Thoracic aorta (tissue), 2 donors: ENCODE measurements at places on chromosomes 6 and 20.

- no peak for DNase-seq
Measured at GRCh38 chr20:58194175-58194791, 34.2 kb downstream of the ANKRD60 start.

DNA sequence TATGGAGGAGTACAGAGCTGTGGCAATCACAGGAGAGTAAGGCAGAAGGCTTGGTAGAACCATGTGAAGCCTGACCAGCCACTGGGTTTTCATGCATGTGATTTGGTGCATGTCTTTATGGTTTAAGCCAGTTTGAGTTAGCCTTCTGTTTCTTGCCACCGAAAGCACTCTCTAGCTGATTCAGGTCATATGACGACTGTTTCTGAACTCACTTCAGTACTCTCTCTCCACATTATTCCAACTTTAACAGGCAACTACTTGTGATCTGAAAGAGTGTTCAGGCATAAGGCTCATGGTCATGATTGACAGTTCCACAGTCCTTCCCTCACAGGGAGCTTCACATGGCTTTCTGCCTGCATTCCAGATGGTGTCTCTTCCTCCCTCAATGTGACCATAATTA is 63.3 kb upstream of the TAB2 start:
- DNase-seq, result no peak

DNA sequence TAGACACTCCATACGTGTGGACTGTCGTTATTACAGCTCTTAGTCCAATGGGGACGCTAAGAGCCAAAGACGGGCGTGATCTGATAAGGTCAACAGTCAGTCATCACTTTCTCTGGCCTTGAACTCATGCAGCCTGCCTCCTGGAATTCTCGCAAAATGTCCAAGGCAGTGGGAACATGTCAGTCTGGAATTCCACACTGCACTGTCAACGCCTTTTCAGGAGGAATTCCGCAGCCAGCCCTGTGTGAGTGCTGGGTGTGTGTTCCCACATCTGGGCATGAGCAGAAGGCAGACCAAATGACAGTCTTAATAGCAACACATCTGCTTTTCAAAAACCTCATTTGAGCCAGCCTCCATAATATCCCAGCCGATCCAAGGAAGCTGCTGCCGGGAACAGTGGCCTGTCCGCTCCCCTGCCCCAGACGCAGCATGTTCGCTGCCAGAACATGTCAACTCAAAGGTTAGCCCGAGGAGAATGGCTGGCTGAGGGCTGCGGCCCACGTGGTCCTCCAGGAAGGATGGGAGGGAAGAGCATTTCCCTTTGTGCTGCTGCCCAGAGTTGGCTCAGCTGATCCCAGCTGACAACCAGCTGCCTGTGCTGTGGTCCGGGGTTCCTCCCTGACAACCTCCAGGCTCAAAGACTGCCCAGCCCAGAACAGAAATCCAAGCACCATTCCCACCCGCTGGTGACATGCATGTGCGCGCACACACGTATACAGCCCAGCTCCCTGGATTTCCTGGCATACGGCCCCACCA is 103.1 kb downstream of the SULF2 start:
- DNase-seq, result no peak

DNA sequence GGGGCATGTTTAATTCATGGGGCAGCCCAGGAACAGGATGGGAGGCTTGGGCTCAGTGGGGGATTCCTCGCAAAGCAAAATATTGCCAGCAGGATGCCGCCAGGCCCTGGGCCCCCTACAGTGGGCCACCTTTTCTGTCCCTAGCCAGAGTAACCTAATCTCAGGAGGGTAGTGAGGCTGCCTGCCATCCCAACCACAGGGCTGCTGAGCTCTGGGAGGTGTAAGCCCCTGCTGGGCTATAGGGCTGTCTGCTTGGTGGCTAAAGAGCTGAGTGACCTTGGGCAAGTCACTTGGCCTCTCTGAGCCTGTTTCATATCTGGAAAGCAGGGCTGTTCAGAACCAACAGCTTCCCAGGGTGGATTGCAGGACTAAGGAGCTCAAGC is 35.7 kb upstream of the CDH22 start:
- no peak for DNase-seq

- no peak for DNase-seq
Measured at GRCh38 chr6:138914701-138915100, 73.4 kb downstream of the REPS1 start.
